ENCODE measurements at places on chromosomes 13 and 19.

- DNase-seq: no peak
Measured at GRCh38 chr19:40200341-40201099, 9.3 kb downstream of the MAP3K10 start.

GRCh38 chr13:46320406-46320805, 66.6 kb downstream of the RUBCNL start:
- DNase-seq: no peak

DNA sequence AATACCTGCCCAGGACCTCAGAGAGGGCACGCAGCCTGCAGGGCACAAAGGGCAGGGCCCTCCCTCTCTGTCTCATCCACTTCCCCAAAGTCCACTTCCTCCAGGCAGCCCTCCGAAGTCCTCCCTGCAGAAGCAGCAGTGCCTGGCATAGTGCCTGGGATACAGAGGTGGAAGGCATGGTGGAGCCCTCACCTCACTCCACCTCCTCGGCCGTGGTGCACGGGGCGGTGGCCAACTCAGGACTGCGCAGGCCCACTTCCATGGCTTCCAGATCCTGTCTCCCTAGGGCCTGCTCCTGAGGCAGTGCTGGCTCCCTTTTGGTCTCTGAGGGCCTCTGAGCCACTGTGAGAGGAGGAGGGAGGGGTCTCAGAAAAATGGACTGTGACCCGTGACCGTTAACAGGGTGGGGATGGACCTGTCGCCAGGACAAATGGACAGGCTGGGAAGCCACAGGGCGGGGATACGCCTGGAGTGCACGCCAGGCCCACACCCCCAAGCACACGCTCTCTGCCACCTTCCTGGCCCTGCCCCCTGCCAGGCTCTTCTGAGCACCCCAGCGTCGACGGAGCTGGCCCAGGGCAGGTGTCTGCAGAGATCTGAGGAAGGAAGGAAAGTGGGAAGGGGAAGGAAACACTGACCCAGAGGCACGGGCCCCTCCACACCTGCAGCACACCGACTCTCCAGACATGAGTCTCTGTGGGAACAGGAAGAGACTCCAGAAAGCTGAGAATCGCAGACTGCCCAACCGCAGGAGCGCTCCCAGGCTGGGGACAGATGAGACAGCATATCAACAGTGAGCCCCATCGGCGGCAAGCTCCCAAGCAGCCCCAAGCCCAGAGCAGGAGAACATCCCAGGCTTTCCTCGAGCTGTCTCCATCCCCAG, 8.4 kb downstream of the REXO1 start:
- no peak for DNase-seq

GRCh38 chr19:8004723-8005513, 523 bp downstream of the ELAVL1 start:
- DNase-seq: peak; percentile 36

DNA sequence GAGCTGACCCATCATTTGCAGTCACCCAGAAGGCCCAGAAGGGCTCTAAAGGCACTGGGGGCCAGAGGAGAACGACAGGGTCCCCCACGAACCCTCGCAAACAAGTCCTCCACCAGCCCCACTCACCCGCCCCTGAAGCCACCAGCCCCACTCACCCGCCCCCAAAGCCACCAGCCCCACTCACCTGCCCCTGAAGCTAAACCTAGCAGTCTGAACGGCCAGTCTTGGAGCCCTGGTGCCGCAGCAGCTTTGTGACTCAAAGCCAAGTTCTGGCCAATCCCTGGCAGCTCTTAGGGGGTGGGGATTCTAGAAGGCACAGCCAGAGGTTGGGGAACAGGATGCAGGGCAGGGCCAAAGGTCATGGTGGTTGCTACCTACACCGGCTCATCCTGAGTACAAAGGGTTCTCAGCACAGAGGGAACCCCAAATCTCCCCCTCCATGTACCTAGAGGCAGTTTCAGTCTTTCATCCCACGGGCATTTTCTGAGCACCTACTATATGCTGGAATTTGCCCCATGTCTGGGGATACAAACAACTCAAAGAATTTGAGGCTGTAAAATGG, at the start of gene IQCN:
Gene IQCN (minus strand): TSS at position 234 of the 562 bp plus-strand sequence. CDS start 4,974 bp downstream, outside the sequence.
- DNase-seq: no peak

DNA sequence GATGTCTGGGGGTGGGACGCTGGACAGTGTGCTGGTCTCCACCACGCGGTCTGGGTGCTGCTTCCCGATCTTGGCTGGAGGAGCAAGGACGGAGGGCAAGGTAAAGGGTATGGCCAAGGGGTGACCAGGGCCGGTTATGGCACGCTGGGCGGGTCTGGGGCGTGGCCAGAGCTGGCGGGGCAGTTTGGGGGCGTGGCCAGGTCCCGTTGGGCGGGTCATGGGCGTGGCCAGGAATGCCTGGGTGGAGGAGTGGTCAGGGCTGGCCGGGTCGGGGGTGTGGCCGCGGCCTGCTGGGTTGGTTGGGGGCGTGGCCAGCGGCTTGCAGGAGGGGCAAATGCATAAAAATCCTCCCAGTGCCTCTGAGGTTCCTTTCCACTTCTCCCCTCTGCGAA, 19.2 kb downstream of the GPX4 start:
- DNase-seq: no peak

DNA sequence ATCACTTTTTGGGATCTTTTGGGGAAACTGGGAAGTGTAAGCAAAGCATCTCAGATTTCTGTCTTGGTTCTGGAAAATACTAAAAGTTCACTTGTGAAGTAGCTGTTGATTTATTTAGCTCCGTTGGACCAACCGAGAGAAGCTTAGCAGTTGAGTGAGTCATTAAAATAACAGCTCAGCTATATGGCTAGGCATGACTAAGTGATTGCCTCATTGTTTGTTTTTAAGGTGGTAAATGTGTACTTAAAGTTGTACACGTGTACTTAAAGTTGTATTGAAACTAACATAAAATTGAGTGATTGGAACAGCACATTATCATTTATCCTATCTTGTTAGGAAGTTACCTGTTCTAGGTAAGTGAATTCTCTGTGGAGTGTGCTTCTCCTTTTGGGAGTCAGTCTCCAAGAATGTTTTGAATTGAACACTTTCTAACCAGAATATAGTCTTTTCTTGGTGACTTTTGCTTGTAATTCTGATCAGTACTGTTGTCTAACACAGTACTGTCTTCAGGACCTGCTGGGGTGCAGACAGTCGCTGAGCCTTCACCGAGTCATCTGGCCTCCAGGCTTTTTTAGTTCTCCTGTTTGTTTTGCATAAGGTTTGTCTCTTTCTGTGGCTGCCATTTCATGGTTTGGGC, 2.9 kb upstream of the DCUN1D2 start:
- DNase-seq: no peak

GRCh38 chr19:3409346-3410064, 43.1 kb downstream of the NFIC start:
- DNase-seq: no peak

DNA sequence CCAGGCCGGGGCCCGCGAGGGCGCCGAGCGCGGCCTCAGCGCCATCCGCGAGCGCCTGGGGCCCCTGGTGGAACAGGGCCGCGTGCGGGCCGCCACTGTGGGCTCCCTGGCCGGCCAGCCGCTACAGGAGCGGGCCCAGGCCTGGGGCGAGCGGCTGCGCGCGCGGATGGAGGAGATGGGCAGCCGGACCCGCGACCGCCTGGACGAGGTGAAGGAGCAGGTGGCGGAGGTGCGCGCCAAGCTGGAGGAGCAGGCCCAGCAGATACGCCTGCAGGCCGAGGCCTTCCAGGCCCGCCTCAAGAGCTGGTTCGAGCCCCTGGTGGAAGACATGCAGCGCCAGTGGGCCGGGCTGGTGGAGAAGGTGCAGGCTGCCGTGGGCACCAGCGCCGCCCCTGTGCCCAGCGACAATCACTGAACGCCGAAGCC, 3.3 kb downstream of the APOE start:
- no peak for DNase-seq

DNA sequence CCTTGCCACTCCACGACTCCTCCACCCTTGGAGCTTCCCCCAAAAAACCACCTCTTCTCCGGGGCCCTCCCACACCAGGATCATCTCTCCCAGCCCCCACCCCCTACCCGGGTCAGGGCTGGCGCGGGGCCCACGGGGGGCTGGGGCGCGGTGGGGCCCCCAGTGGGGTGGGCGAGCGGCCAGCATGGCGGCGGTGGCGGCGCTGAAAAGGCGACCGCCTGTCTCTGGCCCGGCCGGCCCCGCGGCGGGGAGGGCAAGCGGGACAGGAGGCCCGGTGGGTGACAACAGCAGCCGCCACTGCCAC, 850 bp downstream of the DYRK1B start:
- no peak for DNase-seq

- no peak for DNase-seq
Measured at GRCh38 chr13:21796775-21797514, 126.1 kb downstream of the FGF9 start.

GRCh38 chr13:108895220-108895704, 265.9 kb downstream of the MYO16 start:
- no peak for DNase-seq

GRCh38 chr13:21742096-21742495, 71.2 kb downstream of the FGF9 start:
- DNase-seq: no peak

DNA sequence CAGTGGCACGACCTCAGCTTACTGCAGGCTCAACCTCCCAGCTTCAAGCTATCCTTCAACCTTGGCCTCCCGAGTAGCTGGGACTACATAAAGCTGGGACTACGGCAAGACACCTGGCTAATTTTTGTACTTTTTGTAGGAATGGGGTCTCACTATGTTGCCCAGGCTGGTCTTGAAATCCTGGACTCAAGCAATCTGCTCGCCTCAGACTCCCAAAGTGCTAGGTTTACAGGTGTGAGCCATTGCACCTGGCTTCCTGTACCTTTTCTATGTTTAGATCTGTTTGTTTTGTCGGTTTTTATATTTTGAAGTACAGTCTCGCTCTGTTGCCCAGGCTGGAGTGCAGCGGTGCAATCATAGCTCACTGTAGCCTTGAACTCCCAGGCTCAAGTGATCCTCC, 17.5 kb upstream of the TICAM1 start:
- DNase-seq: no peak

GRCh38 chr19:41784743-41785142, 11.6 kb upstream of the CEACAM3 start:
- no peak for DNase-seq

GRCh38 chr19:57642396-57643046, 9.6 kb downstream of the ZNF211 start:
- DNase-seq: no peak

GRCh38 chr13:67642657-67643056, 412.5 kb upstream of the PCDH9 start:
- DNase-seq: no peak

DNA sequence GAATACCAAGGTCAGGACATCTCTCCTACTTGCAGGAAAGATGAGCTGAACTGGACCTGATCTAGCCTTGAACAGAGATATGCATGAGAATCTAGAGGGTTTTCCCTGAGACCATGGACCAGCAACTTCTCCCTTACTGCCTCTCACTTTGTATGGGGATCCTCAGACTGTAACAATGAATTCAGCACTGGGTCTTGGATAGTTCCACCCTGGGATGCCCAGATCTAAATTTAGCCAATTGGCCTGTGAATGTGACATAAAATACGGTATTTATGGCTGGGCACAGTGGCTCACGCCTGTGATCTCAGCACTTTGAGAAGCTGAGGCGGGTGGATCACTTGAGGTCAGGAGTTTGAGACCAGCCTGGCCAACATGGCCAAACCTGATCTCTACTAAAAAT, 15.3 kb upstream of the LILRA2 start:
- DNase-seq: no peak

- peak; percentile 23 for DNase-seq
Measured at GRCh38 chr19:1173159-1173844, 766 bp downstream of the SBNO2 start.

- no peak for DNase-seq
Measured at GRCh38 chr13:46962281-46962941, 65.6 kb upstream of the HTR2A start.

DNA sequence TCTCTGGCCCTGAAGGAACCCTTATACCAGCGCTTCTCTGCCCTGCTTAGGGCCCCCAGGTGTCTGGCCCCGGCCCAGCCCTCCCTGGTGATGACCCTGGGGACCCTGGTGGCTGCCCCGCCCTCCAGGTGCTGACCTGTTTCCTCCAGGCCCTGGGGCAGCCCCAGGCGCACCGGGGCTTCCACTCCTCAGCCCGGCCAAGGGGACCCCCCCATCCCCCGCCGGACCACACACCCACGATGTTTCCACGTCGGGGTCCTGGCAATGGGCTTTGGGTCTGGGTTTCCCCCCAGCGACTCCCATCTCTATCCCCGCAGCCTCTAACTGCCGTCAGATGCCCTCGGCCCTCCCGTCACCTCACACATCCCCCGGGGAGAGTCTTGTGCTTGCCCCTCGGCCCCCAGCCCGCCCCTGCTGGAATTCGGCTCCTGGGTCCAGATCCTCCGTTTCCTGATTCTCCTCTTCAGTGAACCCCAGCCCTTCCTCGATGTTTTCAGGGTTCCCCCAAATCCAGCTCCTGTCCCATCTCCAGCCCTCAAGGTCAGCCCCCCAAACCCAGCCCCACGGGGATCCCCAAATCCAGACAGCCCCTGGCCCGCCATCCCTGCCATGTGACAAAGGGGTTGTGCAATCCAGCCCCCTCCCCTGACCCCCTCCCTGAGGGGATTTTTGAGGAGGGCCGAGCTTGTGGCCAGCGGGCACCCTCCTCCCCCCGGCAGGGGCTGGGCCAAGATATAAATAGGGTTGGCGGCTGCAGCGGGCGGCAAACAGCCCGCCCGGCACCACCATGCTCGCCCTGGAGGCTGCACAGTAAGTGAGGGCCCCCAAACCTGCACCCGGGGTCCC, at the start of gene SPIB:
Gene SPIB (plus strand): TSS at position 763 of the 846 bp plus-strand sequence. CDS start 25 bp downstream, at position 788.
- DNase-seq: no peak

- no peak for DNase-seq
Measured at GRCh38 chr13:48302871-48303358, 636 bp upstream of the RB1 start.

GRCh38 chr13:96958286-96958891, 35.9 kb downstream of the OXGR1 start:
- DNase-seq: no peak

- DNase-seq: no peak
Measured at GRCh38 chr13:32430018-32430747, 2.3 kb upstream of the N4BP2L1 start.

DNA sequence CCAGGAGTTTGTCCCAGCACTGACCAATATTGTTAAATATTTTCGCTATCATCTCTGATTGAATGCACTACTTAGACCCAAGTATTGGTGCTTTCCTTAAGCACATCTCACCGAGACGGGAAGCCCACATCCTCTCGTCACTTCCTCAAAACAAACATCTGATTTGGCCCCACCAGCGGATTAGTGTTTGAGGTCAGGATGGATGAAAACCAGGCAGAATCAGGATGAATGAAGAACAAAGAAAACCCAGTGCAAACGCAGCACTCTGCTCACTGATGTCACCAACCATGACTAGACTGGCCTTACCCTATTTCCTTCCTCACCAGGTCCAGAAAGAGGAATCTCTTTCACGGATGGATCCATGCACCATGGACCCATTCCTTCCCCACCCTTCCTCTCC, 6.0 kb downstream of the PLAUR start:
- no peak for DNase-seq

Measured in stimulated activated CD4-positive, alpha-beta T cell treated with anti-CD3 and anti-CD28 coated beads, Interleukin-4, amount 100 ng/mL, for 1 hour (primary cell).